8988T (cell line): ENCODE measurements at places on chromosomes 7 and 10.

DNA sequence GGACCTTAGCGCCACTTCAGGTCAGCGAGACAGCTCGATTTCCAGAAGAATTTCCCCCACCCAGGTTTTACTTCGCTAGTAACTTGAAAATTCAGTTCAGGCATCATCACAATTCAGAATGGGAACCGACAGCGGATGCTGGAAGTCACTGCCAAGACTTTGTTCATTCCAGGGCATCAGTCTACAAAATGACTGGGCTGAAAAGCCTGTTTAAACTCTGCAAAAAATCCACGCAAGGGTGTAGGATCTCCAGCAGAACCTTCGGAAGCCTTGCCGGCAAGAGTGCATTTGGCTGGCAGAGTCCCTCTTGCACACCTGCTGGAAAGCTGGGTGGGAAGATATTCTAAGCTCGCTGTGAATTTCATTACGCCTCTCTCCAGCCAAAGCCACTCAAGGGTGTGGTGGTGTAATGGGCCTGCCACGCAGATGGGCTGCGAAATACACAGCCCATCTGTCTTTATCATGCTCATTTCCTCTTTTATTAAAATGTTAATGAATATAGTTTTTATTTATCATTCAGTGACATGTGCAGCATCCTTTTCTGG is 672.0 kb upstream of the FOXK1 start:
- no peak for DNase-seq

DNA sequence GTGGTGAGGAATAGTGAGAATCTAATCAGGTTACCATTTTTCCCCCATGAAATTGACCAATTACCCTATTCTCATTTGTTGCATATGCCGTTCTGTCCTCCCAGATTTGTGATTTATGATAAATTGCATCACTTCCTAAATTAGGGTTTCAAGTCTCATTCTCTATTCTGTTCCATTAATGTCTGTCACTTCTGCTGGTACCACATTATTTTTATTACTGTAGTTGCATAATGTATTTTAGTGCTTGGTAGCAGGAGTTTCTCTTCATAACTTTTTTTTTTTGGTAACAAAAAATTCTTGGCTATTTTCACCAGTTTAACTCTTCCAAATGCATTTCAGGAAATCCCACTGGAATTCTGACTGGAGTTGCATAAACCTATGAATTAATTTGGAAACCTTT is 44.0 kb upstream of the FAM133B start:
- DNase-seq: no peak

DNA sequence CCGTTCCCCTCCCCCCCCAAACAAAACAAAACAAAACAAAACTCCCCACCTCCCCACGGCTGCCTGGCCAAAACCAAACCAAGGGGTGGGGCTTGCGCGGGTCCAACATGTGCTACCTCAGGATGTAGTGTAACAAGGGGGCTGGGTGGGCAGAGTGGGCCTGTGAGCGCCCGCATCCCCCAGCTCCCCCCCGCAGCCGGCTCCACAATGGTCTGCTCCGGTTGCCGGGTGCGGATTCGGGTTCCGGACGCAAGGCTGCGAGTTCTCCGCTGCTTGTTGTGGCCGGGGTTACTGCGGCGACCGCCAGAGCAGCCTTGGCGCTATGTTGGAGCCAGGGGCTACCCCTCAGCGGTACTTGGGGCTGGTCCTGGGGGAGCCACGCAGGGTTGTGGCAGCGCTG is 4.9 kb downstream of the C10orf143 start:
- DNase-seq: no peak

DNA sequence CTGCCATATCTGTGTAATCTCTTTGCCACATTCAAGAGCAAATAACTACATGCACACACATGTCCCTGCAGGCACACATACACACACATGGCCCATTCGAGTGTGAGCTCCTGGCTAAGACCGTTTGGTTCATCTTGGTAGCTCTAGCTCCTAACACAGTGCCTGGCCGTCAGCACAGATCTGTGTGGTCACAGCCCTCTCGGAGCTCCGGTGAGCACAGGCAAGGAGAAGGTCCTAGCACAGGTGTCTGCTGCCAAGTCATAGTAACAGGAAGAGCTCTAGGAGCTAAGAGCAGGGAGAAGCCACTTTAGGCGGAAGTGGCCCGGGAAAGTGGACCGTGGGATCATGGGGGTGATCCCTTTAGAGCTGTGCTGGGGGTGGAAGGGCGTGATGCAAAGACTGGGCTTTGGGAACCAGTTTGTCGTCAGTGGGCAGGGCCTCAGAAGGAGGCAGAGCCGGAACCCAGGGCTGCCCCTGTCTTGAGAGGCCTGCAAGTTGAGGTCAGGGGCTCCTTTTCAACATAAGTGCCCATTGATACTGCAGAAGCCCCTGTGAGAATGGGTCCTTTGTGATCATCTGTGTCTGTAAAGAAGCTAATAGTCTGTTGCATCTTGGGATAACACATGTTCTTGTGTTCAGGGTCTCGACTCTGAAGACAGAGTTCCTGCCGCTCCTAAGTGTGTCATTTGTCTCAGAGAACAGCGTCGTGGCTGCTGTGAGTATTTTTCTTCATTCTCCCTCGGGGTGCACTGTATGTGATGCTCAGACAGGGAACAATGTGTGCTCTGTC is 16.6 kb upstream of the ARPC1B start:
- DNase-seq: no peak

- no peak for DNase-seq
Measured at GRCh38 chr7:15707570-15707969, 21.1 kb upstream of the MEOX2 start.

DNA sequence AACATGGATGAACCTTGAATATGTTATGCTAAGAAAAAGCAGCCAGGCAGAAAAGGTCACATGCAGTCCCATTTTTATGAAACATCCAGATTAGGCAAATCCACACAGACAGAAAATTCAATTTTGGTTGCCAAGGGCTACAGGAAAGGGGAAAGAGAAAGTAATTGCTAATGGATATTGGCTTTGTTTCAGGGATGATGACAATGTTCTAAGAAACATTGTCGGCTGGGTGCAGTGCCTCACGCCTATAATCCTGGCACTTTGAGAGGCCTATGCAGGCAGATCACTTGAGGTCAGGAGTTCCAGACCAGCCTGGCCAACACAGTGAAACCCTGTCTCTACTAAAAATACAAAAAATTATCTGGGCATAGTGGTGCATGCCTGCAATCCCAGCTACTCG is 23.0 kb downstream of the ZNF33B start:
- no peak for DNase-seq

GRCh38 chr7:142805350-142806021 is 34.7 kb downstream of the PRSS2 start:
- DNase-seq: no peak

GRCh38 chr7:44329081-44329480 is 3.7 kb upstream of the CAMK2B start:
- no peak for DNase-seq

DNA sequence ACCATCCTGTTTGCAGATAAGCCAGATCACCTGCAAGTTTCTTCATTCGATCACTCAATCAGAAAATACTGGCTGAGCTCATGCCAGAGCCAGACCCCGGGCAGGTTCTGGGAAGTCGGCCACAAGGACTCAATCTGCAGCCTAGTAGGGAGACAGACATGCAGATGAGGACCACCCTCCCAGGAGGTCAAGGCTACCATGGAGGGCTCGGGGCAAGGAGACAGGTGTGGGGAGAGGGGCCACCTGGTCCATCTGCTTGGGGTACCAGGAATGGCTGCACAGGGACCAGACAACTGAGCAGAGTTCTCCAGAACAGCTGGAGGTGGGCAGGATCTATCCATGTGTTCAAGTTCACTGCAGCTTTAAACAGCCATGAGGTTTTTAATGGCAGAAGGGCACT is 16.8 kb upstream of the CPXM2 start:
- DNase-seq: no peak

DNA sequence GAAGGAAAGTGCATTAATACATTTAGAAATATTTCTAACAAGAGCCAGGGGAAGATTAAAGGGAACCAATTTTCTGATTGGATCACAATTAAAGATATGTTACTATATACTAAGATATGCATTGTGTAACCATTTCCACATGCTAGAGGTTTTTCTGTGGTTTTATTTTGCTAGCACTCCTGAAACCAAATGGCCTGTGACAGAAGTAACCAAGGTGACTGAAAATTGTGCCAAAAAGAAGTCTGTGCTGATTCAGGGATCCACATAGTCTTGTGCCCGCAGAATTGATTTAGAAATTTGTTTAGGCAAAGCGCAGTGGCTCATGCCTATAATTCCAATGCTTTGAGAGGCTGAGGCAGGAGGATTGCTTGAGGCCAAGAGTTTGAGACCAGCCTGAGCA is 1.8 kb downstream of the CC2D2B start:
- DNase-seq: no peak

GRCh38 chr7:134890246-134891240 is 95.8 kb upstream of the AGBL3 start:
- DNase-seq: no peak

- no peak for DNase-seq
Measured at GRCh38 chr10:96500519-96500918, 13.2 kb downstream of the TLL2 start.

- no peak for DNase-seq
Measured at GRCh38 chr7:148521271-148521670, 69.3 kb upstream of the C7orf33 start.

- peak; percentile 25 for DNase-seq
Measured at GRCh38 chr7:149355390-149356048, 93.5 kb downstream of the ZNF783 start.

GRCh38 chr10:29820890-29821461 is 186.2 kb upstream of the SVIL start:
- DNase-seq: no peak

DNA sequence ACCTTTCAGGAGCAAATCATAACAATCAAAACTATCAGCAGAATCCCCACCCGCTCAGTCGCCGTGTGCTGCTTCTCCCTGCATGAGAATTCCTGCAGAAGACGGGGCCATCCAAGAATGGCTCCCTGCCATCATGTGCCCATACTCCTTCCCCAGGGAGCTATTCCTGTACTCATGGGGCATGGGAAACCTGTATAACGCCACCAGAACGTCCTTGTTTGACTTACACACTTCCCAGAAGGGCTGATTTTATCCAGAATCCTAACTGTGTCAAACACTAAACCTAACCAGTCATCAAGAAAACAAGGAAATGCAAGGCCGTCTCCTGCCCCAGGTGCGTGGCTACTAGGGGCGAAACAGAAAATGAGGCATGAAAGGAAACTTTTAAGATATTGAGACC is 16.0 kb downstream of the DIP2C start:
- no peak for DNase-seq

- no peak for DNase-seq
Measured at GRCh38 chr7:77450054-77450453, 33.9 kb upstream of the GSAP start.

- no peak for DNase-seq
Measured at GRCh38 chr10:119468542-119469324, 73.8 kb downstream of the RGS10 start.

DNA sequence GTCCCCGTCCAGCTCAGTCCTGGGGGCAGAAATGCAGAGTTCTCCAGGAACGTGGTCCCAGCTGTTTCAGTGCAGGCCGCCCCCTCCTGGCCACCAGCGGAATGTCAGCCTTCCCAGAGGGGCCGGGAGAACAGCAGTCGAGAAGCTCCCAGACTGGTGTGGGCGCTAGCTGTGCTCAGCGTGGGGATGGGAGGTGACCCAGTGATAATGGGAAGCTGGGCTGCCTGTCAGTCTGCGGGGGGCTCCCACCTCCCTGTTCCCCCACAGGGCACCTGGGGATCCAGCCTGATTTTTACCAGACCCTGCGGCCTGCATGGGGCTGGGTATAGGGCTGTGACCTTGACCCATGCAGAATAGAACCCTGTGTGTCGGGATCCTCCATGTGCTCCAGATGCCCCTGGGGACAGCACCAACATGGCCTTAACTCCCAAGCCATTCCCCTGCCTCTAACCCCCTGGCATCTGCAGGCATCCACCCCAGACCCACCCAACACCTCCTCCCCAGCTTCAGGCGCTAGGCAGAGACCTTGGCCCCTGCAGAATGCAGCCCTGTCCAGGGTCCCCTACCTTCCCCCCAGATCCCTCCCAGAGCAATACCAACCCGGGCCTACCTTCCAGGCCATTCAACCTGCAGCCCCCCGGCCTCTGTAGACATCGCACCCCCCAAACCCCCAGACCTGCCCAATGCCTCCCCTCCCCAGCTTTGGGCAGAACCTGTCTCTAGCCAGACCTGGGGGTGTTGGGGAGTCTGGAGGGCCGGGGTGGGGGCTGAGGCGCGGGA is 880 bp upstream of the ELN start:
- DNase-seq: peak; percentile 75
